ENCODE measurements at places on chromosomes 13 and 19. TPM values are rescaled to one million over a fixed set of nuclear protein-coding genes. Genes with fewer than 3 reads are reported as not detected.

The RGL3 gene
- 1.7 TPM for total RNA-seq

The SIGLEC8 gene
- total RNA-seq, result 0.66 TPM

DNA sequence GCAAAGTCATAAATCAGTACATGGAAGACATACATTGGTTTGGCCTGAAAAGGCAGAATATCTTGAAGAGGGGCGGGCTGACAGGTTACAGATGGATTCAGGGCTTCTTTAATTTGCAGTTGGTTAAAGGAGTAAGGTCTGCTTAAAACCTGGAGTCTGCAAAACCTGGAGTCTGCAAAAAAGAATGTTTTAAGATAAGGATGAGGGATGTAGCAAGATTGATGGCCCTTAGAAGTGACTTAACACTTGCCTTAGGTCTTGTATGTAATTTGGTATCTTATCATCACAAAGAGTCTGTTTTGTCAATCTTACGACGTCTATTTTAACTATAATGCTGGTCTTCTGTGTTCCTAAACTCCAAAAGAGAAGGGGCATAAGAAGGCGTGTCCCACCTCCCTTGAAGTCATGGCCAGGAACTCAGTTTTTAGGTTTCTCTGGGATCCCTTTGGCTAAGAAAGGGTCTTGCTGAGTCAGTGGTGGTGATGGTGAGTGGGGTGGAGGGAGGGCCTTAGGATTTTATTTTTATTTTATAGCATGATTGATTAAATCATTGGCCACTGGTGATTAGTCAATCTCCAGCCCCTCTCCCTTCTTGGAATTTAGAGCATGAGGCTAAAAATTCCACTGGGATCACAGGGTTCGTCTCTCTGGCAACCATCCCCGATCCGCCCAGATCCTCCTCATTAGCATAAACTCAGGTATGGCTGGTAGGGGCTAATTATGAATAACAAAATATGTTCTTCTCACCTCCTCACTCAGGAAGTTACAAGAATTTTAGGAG lies 10.1 kb upstream of the HAS1 start:
- H3K4me1 ChIP-seq, result no peaks in the 10 kb centered on the region
- peaks cover 82% of the 10 kb centered on the region for H3K27me3 ChIP-seq
- no peak overlapping the region for H3K27ac ChIP-seq
- H3K36me3 ChIP-seq, result no peaks in the 10 kb centered on the region
- DNase-seq, result no peak

- H3K27ac ChIP-seq, result no peak overlapping the region
- DNase-seq, result no peak
- no peaks in the 10 kb centered on the region for H3K27me3 ChIP-seq
- no peaks in the 10 kb centered on the region for H3K4me1 ChIP-seq
These were observed 55.2 kb upstream of the MEDAG start for GRCh38 chr13:30850867-30851211.

The OR7D2 gene
- not detected for total RNA-seq

The ELANE gene
- 0.45 TPM for total RNA-seq

GRCh38 chr19:49430172-49430677 lies 5.0 kb downstream of the GFY start:
- H3K36me3 ChIP-seq, result no peaks in the 10 kb centered on the region
- H3K4me1 ChIP-seq, result peaks cover 9% of the 10 kb centered on the region
- H3K4me3 ChIP-seq, result no peak overlapping the region
- no peak overlapping the region for H3K27ac ChIP-seq
- DNase-seq, result no peak
- peaks cover 10% of the 10 kb centered on the region for H3K27me3 ChIP-seq

DNA sequence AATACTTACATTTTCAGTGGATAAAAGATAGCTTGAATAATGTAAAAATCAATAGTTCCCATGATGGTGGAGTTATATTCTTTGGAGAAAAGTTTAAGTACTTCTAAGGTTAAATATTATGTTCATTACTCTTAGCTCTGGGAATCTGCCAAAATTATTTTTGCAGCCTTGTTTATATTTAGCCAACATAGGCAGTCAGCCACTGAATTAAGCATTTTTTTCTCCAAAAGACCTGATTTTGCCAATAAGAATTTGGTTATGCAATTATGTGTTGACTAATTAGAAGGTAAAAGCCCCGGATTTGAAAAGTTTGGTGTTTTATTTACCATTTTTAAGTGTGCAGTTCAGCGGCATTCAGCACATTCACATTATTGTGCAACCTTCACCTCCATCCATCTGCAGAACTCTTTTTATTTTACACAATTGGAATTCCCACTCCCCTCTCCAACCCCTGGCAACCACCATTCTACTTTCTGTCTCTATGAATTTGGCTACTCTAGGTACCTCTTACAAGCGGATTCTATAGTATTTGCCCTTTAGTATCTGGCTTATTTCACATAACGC lies 90.1 kb upstream of the C1QTNF9B start:
- no peaks in the 10 kb centered on the region for H3K36me3 ChIP-seq
- H3K4me3 ChIP-seq, result no peak overlapping the region
- H3K27me3 ChIP-seq, result no peaks in the 10 kb centered on the region
- no peak for DNase-seq
- peaks cover 5% of the 10 kb centered on the region for H3K4me1 ChIP-seq
- no peak overlapping the region for H3K27ac ChIP-seq

DNA sequence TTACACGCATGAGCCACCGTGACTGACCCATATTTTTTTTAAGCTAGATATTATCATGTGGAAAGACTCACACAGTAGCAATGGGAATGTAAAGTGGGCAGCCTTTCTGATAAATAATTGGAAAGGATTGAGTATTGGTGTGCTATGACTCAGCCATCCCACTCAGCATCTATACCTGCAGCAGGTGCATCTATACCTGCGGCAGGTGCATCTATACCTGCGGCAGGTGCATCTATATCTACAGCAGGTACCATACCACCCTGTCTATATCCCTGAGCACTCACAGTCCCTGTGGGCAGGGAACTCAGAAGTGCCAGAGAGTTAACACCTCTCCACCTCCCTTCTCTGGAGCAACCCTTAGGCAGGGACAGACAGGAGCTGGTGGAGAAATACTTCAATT lies 5.2 kb upstream of the LRRC8E start:
- H3K36me3 ChIP-seq, result no peaks in the 10 kb centered on the region
- H3K27me3 ChIP-seq, result no peaks in the 10 kb centered on the region
- H3K4me3 ChIP-seq, result no peak overlapping the region
- H3K27ac ChIP-seq, result no peak overlapping the region
- DNase-seq, result no peak
- H3K4me1 ChIP-seq, result peaks cover 1% of the 10 kb centered on the region

GRCh38 chr19:30668521-30669155 lies 296.5 kb downstream of the ZNF536 start:
- no peak for DNase-seq
- H3K27ac ChIP-seq, result no peak overlapping the region
- no peaks in the 10 kb centered on the region for H3K36me3 ChIP-seq

DNA sequence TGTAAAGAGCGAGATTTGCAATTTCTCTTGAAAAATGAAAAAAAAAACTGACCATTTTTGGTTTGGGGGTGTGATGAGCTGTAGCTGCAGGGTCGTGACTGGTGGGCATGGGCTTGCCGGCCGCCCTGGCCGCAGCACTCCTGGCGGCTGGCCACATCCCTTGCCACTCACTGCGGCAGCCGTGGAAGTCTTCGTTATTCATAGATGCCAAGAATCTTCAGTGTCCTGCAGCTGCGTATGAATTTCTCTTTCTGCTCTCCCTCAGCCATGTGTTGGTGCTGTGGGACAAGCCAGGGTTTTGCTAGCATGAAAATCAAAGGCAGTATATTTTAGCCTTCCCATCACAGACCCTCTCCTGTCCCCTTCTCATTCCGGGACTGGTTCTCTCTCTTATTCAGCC lies 151.7 kb upstream of the TSHZ3 start:
- H3K36me3 ChIP-seq, result no peaks in the 10 kb centered on the region
- DNase-seq, result no peak
- no peak overlapping the region for H3K4me3 ChIP-seq
- no peaks in the 10 kb centered on the region for H3K4me1 ChIP-seq

The UPK1A gene
- not detected for total RNA-seq

DNA sequence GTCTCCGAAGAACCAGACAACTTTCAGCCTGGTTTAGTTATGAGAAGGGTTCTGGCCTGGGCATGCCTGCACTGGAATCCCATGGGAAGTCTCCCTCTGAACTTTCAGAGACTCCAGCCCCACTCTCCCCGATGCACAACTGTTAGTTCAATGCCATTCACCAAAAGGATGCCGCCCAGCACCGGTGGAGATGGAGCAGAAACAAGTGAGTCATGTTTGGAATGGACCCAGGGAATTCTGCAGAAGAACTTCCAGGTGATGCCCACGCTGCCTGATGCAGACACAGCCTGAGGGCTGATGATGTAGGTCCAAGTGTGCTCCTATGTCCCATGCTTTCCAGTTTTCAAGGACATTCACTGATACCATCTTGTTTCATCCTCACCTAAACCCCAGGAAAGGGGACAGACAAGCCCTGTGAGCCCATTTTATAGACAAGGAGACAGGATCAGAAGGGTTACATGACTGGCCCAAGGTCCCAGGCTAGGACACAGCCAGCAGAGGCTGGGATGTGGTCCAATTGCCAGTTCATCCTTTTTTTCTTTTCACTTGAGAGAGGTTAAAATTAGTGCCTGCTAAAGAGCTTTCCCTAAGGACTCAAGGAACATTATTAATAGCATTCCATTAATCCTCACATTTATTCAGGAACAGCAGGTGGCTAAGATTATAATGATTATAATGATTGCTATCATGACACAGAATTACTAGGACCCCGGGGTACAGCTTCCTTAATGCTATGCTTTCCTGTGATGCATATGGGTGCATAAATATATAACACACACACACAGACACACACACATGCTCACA lies 39.5 kb downstream of the SIAH3 start:
- H3K4me1 ChIP-seq, result peaks cover 5% of the 10 kb centered on the region
- no peak overlapping the region for H3K27ac ChIP-seq
- no peaks in the 10 kb centered on the region for H3K27me3 ChIP-seq
- no peaks in the 10 kb centered on the region for H3K36me3 ChIP-seq
